ENCODE measurements at places on chromosomes 11 and 22. TPM values are rescaled to one million over a fixed set of nuclear protein-coding genes. Genes with fewer than 3 reads are reported as not detected.
A peak's percentile ranks its signal among the peaks of the same experiment; 100 is the strongest.

DNA sequence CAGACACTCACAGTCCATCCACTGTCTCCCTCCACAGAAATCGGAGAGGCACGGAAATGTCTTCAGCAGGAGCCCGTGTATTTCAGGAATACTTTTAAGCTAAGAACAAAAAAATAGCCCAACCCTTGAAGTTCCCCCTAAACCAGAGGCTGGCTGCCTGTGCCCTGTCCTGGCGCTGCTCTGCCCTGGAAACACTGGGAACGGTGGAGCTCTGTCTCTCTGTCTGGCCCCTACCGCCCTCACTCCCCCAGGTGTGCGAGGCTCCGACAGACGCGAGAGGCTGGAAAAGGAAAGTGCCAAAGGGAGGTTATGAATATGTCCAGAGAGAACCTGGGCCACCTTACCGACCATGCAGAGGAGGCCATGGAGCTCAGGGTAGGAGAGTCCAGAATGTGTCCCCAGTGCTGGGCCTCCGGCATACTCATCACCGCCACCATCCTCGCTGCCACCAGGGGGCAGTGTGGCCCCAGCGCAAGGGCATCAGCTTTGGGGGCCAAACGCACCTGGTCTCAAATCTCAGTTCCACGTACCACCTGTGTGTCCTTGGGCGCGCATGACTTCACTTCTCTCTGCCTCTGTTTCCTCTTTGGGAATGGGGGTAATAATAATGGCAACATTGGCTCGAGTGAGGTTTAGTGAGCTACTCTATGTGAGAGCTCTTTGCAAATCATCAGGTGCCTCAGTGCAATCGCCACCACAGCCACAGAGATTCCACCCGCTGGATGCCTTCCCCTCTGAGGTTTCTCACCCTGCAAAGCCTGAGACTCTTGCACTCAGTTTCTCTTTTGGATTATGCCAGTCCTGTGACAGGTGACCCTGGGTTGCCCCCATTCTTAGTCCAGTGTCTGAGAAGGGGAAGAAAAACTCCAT lies 10.4 kb upstream of the SLCO2B1 start:
- no peaks in the 10 kb centered on the region for H3K36me3 ChIP-seq
- DNase-seq = peak; percentile 90
- no peaks in the 10 kb centered on the region for H3K27me3 ChIP-seq
- no peak overlapping the region for H3K27ac ChIP-seq

GRCh38 chr11:115552151-115552772 lies 48.0 kb upstream of the CADM1 start:
- no peak for DNase-seq
- no peak overlapping the region for H3K4me3 ChIP-seq
- H3K27ac ChIP-seq = no peak overlapping the region
- no peaks in the 10 kb centered on the region for H3K27me3 ChIP-seq
- H3K36me3 ChIP-seq = no peaks in the 10 kb centered on the region

DNA sequence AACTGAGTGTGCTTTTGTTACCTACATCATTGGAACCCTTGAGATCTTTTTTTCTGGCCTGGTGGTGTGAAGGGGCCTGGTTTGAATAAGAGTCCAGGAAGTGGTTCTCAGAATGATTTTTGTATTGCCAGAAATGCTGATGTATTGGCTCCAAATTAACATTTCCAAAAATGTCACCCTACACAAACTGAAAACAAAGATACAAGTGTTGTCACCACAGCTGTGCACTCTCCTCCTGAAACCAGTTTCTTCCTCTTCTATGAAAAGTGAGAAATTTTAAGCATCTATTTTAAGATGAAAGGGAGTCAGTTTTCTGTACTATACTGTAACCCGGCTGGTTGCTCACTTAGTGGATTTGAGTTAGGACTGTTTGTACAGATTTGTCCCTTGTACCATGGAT lies 218.8 kb downstream of the PGR start:
- H3K27me3 ChIP-seq = no peaks in the 10 kb centered on the region
- no peaks in the 10 kb centered on the region for H3K4me1 ChIP-seq
- no peak for DNase-seq

Gene GRAMD1B
- 4.6 TPM for total RNA-seq

GRCh38 chr11:61446211-61446651 lies 16.3 kb downstream of the SDHAF2 start:
- no peaks in the 10 kb centered on the region for H3K4me1 ChIP-seq
- no peaks in the 10 kb centered on the region for H3K27me3 ChIP-seq
- no peaks in the 10 kb centered on the region for H3K36me3 ChIP-seq

GRCh38 chr22:38745676-38746460 lies 9.9 kb downstream of the SUN2 start:
- H3K36me3 ChIP-seq = peaks cover 6% of the 10 kb centered on the region
- H3K27ac ChIP-seq = no peak overlapping the region
- H3K27me3 ChIP-seq = no peaks in the 10 kb centered on the region

Gene IGLL1
- total RNA-seq = not detected

Gene CCDC81
- 3.1 TPM for total RNA-seq

DNA sequence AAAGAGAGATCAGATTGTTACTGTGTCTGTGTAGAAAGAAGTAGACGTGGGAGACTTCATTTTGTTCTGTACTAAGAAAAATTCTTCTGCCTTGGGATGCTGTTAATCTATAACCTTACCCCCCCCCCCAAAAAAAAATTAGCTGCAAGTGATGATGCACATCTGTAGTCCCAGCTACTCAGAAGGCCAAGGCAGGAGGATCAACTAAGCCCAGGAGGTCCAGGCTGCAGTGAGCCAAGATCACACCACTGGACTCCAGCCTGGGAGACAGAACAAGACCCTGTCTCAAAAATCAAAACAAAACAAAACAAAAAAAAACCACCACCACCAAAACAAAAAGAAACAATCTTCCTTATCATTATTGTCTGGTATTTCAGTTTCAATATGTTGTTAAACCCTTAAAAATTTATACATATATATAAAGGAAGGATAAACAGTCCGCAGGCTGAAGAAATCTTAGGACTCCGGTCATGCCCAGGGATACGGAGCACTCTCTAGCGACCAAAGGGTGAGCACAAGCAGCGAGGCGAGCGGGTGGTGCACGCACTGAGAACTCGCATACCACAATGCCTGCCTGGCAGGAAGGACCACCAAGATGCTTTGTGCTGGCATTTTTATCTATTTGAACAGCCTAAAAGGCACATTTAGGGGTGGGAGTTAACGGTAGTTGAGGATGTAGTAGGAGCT lies 6.4 kb downstream of the POLDIP3 start:
- no peaks in the 10 kb centered on the region for H3K4me1 ChIP-seq
- no peaks in the 10 kb centered on the region for H3K36me3 ChIP-seq
- no peak overlapping the region for H3K4me3 ChIP-seq
- H3K27me3 ChIP-seq = no peaks in the 10 kb centered on the region
- no peak for DNase-seq

- no peak for DNase-seq
- H3K4me3 ChIP-seq = no peak overlapping the region
- no peaks in the 10 kb centered on the region for H3K36me3 ChIP-seq
- no peak overlapping the region for H3K27ac ChIP-seq
Measured at GRCh38 chr11:94117871-94118270, 10.8 kb upstream of the PANX1 start.

DNA sequence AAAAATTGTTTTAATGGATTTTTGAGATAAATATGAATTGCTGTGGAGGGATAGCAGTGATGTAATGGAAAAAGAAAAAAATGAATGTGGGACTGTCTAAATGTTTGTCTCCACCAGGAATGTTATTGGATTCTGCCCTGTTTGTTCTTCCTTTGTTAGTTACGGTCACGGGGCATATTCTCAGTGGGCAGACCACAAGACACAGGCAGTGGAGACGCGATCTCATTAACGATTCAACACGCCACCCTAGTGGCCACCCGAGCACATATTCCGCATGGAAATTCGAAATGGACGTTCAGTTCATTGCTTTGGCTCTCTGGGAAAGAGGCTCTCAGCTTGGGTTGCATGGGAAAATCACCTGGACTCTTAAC lies 151.8 kb upstream of the TTC12 start:
- H3K27me3 ChIP-seq = no peaks in the 10 kb centered on the region
- H3K36me3 ChIP-seq = no peaks in the 10 kb centered on the region
- H3K4me3 ChIP-seq = no peak overlapping the region
- H3K4me1 ChIP-seq = peaks cover 11% of the 10 kb centered on the region
- no peak for DNase-seq

Gene CTSW
- total RNA-seq = 3.9 TPM

DNA sequence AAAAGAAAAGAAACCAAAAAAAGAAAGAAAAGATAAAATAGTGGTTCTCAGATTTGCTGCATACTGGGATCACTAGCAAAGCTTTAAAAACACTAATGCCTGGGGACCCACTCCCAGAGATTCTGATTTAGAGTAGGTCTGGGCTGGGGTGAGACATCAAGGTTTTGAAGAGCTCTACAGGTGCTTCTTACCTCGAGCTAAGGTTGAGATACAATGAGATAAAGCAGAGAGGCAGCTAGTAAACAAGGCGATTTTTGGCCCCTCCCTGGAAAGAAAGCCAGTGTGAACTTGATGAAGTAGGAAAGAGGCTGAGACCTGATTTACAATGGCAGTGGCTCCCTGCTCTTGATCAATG lies 327.6 kb upstream of the CCDC90B start:
- H3K4me1 ChIP-seq = no peaks in the 10 kb centered on the region
- H3K36me3 ChIP-seq = no peaks in the 10 kb centered on the region
- H3K27me3 ChIP-seq = no peaks in the 10 kb centered on the region
- no peak for DNase-seq

GRCh38 chr11:15493066-15493465 lies 378.3 kb downstream of the INSC start:
- no peak overlapping the region for H3K27ac ChIP-seq
- H3K4me1 ChIP-seq = no peaks in the 10 kb centered on the region
- no peaks in the 10 kb centered on the region for H3K36me3 ChIP-seq
- H3K4me3 ChIP-seq = no peak overlapping the region
- H3K27me3 ChIP-seq = no peaks in the 10 kb centered on the region
- no peak for DNase-seq

DNA sequence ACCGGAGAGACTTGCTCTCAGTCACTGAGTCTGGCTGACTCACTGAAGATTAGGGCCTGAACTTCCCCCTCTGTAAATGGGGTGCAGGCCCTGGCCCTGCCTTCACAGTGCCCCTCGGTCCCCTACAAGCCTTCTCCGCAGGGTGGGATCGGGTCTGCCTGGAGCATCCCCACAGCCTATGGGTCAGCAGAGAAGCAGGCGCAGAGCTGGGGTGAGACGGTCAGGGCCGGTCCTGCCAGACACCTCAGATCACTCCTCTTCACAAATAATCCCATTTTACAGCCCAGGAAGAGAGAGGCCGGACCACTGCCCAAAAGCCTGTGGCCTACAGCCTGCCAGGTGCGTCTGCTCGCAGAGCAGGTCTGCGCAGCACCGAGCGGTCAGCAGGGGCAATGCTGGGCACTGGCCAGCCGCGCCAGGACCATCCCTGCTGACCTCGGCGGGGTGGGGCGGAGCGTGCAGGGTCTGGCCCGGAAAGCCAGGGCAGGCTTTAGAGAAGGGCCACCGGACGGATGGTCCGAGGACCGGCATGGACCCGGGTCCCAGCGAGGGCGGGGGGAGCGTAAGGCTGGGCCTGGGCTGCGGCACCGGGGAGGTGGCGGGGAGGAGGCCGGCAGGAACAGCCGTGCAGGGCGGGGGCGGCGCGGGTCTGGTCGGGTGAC lies 522 bp upstream of the SEPTIN5 start:
- peak overlapping the region; percentile 44 for H3K4me3 ChIP-seq
- H3K36me3 ChIP-seq = no peaks in the 10 kb centered on the region
- H3K4me1 ChIP-seq = no peaks in the 10 kb centered on the region
- H3K27ac ChIP-seq = no peak overlapping the region
- peak; percentile 50 for DNase-seq

- no peak overlapping the region for H3K27ac ChIP-seq
- H3K4me3 ChIP-seq = no peak overlapping the region
- H3K36me3 ChIP-seq = no peaks in the 10 kb centered on the region
Measured at GRCh38 chr22:48952256-48953102, 875.2 kb downstream of the BRD1 start.

Gene CEND1
- not detected for total RNA-seq

DNA sequence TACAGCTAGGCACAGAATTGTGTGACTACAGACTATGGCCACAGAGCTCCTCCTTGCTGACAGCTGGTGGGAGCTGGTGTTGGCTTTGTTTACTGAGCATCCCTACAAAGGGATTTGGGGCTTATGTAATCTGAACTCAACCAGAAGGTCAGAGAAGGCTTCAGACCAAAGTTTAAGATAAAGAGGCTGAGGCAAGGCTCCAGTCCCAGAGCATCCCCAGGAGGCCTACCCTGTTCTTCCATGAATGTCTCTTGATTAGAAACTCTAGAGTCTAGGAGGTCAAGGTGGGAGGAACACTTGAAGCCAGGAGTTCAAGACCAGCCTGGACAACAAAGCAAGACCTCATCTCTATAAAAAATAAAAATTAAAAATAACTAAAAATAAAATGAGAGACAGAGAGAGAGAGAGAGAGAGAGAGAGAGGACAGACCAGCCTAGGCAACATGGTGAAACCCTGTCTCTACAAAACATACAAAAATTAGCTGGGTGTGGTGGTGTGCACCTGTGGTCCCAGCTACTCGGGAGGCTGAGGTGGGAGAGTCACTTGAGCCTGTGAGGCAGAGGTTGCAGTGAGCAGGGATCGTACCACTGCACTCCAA lies 125.5 kb upstream of the SERPIND1 start:
- no peak for DNase-seq
- no peak overlapping the region for H3K4me3 ChIP-seq
- H3K27me3 ChIP-seq = no peaks in the 10 kb centered on the region
- no peaks in the 10 kb centered on the region for H3K36me3 ChIP-seq
- H3K4me1 ChIP-seq = no peaks in the 10 kb centered on the region
- H3K27ac ChIP-seq = no peak overlapping the region

Gene NLRP14
- not detected for total RNA-seq

DNA sequence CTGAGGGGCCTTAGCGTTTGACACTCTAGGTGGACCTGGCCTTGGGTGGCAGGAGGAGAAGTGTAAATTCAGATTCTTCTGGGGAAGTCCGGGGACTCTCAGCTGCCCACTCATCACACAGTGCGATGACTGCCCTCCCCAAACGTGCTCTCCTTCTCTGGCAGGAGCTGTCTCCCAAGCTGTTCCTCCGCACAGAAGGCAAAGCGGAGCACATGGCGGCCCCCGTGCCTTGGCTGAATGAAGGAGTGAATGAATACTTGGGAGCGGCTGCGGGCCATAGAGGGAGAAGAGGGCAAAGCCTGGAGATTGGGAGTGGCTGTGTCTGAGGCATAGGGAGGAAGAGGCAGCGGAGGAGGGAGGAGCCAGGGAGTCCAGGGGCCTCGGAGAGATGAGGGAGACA lies 6.9 kb upstream of the NAA40 start:
- no peaks in the 10 kb centered on the region for H3K4me1 ChIP-seq
- no peak overlapping the region for H3K4me3 ChIP-seq
- no peak for DNase-seq
- no peak overlapping the region for H3K27ac ChIP-seq

- H3K4me3 ChIP-seq = no peak overlapping the region
- no peak overlapping the region for H3K27ac ChIP-seq
Measured at GRCh38 chr11:130087294-130087926, 17.7 kb downstream of the APLP2 start.

- H3K27ac ChIP-seq = no peak overlapping the region
- no peaks in the 10 kb centered on the region for H3K27me3 ChIP-seq
- no peaks in the 10 kb centered on the region for H3K36me3 ChIP-seq
- no peak overlapping the region for H3K4me3 ChIP-seq
- no peaks in the 10 kb centered on the region for H3K4me1 ChIP-seq
- no peak for DNase-seq
Measured at GRCh38 chr11:132838627-132839026, 693.7 kb downstream of the OPCML start.

- peak; percentile 77 for DNase-seq
- H3K27ac ChIP-seq = peak overlapping the region; percentile 80
- peak overlapping the region; percentile 100 for H3K4me3 ChIP-seq
- no peaks in the 10 kb centered on the region for H3K27me3 ChIP-seq
- no peaks in the 10 kb centered on the region for H3K36me3 ChIP-seq
Measured at GRCh38 chr11:130070846-130071200, 1.1 kb downstream of the APLP2 start.

Gene SEPTIN3
- total RNA-seq = 0.68 TPM

Measured in aorta (tissue), 5 donors.